ENCODE measurements at places on chromosomes 11 and 22.

- no peak for DNase-seq
Observed at GRCh38 chr11:34860518-34860917, 55.7 kb downstream of the APIP start.

- no peak for DNase-seq
Observed at GRCh38 chr22:29260031-29260560, 7.7 kb downstream of the RHBDD3 start.

GRCh38 chr11:75968021-75968625, 153.1 kb downstream of the UVRAG start:
- no peak for DNase-seq

DNA sequence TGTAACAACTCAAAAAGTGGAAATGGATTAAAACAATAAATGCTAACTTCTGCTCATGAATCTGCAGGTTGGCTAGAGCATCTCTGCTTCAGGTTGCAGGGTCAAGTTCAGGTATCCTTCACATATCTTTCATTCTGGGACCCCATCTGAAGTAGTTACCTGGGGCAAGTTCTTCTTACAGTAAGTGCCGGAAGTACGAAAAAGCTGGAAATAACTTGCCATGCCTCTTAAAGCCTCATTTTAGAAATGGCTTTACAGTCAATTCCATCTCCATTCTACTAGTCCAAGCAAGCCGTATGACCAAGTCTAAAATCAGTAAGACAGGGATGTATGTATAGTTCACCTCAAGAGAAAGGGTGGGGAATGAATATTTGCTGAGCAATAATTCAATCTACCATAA, 93.7 kb downstream of the FCHSD2 start:
- no peak for DNase-seq
